ENCODE measurements at places on chromosomes 2 and 18.

- H3K4me1 ChIP-seq = no peaks in the 10 kb centered on the region
- no peak overlapping the region for H3K4me3 ChIP-seq
- no peaks in the 10 kb centered on the region for H3K36me3 ChIP-seq
- no peak overlapping the region for H3K27ac ChIP-seq
- H3K27me3 ChIP-seq = peaks cover 7% of the 10 kb centered on the region
- ATAC-seq = no peak
Observed at GRCh38 chr2:236639461-236640235, 70.0 kb downstream of the ACKR3 start.

DNA sequence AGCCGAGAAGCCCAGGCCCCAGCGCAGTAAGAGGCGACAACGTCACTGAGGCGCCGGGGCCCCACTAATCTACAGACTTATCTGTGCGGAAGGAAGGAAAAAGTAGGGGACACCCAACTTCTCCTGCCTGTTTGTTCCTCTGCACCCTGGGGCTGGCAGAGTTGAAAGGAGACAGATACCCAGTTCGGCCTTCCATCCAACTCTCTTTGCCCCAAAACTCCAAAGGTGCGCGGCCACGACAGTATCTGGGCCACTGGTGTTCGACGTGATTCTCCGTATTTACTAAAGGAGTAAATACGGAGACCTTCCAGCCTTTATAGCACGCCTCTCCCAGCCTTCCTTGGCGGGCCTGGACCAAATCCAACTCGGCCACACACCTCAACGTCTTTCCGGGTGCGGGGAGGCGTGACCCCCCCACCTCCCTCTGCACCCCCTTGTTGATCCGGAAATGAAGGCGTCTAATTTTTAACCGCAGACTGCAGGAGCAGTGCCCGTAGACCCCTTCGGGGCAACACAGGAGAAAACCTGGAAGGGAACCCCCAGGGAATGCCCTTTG is 1.6 kb downstream of the SMAD7 start:
- H3K27me3 ChIP-seq = no peaks in the 10 kb centered on the region
- peak overlapping the region; percentile 92 for H3K27ac ChIP-seq
- peak; percentile 5 for ATAC-seq
- peaks cover 30% of the 10 kb centered on the region for H3K4me1 ChIP-seq
- H3K4me3 ChIP-seq = peak overlapping the region; percentile 99

GRCh38 chr2:198045227-198045626 is 240.8 kb downstream of the PLCL1 start:
- H3K27me3 ChIP-seq = no peaks in the 10 kb centered on the region
- no peak overlapping the region for H3K27ac ChIP-seq
- peaks cover 3% of the 10 kb centered on the region for H3K4me1 ChIP-seq
- H3K4me3 ChIP-seq = peak overlapping the region; percentile 50
- no peak for ATAC-seq
- no peaks in the 10 kb centered on the region for H3K36me3 ChIP-seq

GRCh38 chr2:173696274-173696673 is 268.9 kb downstream of the SP3 start:
- no peaks in the 10 kb centered on the region for H3K27me3 ChIP-seq
- H3K4me3 ChIP-seq = no peak overlapping the region
- no peaks in the 10 kb centered on the region for H3K36me3 ChIP-seq

DNA sequence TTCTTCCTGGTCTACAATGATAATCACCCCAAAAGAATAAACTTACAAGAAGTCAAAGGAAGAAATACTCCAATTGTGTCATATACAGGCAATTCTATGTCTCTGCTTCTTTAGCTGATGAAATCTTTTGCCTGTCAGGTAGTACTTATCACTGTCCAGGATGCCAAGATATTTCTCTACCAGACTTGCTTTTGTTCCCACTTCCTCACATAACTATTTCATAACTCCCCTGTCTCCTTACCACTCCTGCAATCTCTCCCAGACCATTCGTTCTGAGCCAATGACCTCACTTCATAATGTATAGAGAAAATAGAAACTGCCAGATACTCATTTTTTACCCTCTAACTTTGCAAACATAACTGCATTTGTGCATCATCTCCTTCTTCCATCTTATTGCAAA is 39.1 kb downstream of the HNMT start:
- H3K27ac ChIP-seq = no peak overlapping the region
- peaks cover 3% of the 10 kb centered on the region for H3K27me3 ChIP-seq
- no peaks in the 10 kb centered on the region for H3K4me1 ChIP-seq
- no peaks in the 10 kb centered on the region for H3K36me3 ChIP-seq

GRCh38 chr2:237858294-237859081 is 935 bp upstream of the RAMP1 start:
- no peaks in the 10 kb centered on the region for H3K36me3 ChIP-seq
- H3K4me3 ChIP-seq = peak overlapping the region; percentile 65
- no peak overlapping the region for H3K27ac ChIP-seq
- H3K27me3 ChIP-seq = peaks cover 21% of the 10 kb centered on the region

DNA sequence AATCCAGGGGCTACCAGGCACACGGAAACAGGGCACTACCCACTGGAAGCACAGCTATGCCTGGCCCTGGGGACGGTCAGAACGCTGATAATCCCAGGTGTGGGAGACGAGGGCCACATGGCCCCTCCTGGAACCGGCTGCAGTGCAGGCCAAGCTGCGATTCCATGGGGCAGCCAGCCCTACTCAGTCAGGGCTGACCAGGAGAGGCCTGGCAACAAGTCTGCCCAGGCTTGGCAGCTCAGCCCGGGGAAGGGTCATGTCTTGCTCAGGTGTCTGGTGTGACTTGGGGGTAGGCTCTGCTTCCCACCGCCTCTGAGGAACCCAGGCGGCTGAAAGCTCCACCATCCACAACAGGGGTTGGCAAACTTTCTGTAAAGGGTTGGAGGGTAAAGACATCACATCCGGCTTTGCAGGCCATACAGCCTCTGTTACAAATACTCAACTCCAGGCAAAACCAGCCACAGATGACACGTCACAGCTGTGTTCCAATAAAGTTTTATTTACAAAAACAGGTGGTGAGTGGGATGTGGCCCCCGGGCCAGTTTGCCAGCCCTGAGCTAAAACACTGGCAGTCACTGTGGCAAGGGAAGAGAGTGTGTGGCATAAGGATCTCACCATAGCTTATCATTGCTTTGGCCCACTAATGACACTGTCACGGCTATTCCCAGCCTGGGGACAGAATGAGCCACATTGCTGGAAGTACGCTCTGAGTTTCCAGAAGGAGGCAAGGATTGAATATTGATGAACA is 85.2 kb downstream of the NDUFA10 start:
- H3K36me3 ChIP-seq = no peaks in the 10 kb centered on the region
- H3K27me3 ChIP-seq = no peaks in the 10 kb centered on the region
- no peak for ATAC-seq
- peak overlapping the region; percentile 62 for H3K27ac ChIP-seq

- peaks cover 32% of the 10 kb centered on the region for H3K4me1 ChIP-seq
- H3K36me3 ChIP-seq = peaks cover 14% of the 10 kb centered on the region
- H3K4me3 ChIP-seq = peak overlapping the region; percentile 61
Observed at GRCh38 chr2:223930103-223930976, 14.8 kb downstream of the WDFY1 start.

GRCh38 chr2:203346612-203347011 is 18.4 kb downstream of the ABI2 start:
- no peak overlapping the region for H3K27ac ChIP-seq
- ATAC-seq = no peak
- H3K36me3 ChIP-seq = peaks cover 10% of the 10 kb centered on the region
- H3K4me1 ChIP-seq = peaks cover 6% of the 10 kb centered on the region
- no peak overlapping the region for H3K4me3 ChIP-seq

GRCh38 chr18:35474884-35475283 is 22.9 kb downstream of the INO80C start:
- ATAC-seq = no peak
- no peaks in the 10 kb centered on the region for H3K27me3 ChIP-seq
- H3K27ac ChIP-seq = no peak overlapping the region
- peaks cover 7% of the 10 kb centered on the region for H3K4me1 ChIP-seq

DNA sequence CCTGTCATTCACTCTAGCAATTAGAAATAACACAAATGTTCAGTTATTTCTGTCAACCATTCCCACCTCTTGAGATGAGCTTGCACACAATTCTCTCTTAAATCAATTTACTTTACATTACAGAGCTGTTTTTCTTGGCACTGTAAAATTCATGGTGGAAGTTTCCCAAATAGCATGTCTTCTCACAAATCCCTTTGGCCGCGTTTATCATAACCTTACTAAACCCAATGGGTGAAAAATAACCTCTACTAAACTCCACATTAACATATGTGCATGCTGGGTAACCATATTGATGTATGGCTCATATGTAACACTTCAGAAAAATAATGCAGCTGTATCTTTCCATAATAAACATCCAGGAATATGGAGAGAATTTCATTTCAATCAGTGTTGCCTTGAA is 75.5 kb upstream of the SULT1C3 start:
- peaks cover 12% of the 10 kb centered on the region for H3K27me3 ChIP-seq
- ATAC-seq = no peak
- H3K4me1 ChIP-seq = no peaks in the 10 kb centered on the region
- no peak overlapping the region for H3K27ac ChIP-seq
- no peak overlapping the region for H3K4me3 ChIP-seq
- no peaks in the 10 kb centered on the region for H3K36me3 ChIP-seq

- no peaks in the 10 kb centered on the region for H3K4me1 ChIP-seq
- no peaks in the 10 kb centered on the region for H3K36me3 ChIP-seq
- no peak for ATAC-seq
Observed at GRCh38 chr18:3405713-3406112, 44.3 kb upstream of the TGIF1 start.

DNA sequence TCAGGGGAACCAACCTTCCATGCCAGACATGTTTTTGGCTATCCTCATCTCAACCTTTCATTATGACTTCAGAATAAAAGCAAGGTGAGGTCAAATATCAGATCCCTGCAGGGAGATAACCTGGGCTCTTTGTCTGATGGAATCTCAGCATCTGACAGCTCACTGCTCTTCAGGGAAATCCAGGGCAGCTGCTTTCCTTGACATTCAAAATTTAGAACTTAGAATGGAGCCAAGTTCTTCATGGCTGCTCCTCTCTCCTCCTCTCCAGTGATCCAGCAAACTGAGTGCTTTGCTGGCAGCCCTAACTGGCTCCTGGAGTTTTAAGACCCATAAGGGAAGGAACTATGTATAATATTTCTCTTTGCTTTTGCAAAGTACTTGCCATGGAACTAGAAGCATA is 716.3 kb downstream of the TSN start:
- ATAC-seq = no peak
- no peaks in the 10 kb centered on the region for H3K4me1 ChIP-seq
- H3K27me3 ChIP-seq = no peaks in the 10 kb centered on the region
- no peaks in the 10 kb centered on the region for H3K36me3 ChIP-seq
- H3K4me3 ChIP-seq = no peak overlapping the region

GRCh38 chr2:2788076-2788475 is 457.0 kb upstream of the MYT1L start:
- no peak overlapping the region for H3K4me3 ChIP-seq
- no peaks in the 10 kb centered on the region for H3K36me3 ChIP-seq
- peaks cover 16% of the 10 kb centered on the region for H3K27me3 ChIP-seq
- no peak overlapping the region for H3K27ac ChIP-seq

DNA sequence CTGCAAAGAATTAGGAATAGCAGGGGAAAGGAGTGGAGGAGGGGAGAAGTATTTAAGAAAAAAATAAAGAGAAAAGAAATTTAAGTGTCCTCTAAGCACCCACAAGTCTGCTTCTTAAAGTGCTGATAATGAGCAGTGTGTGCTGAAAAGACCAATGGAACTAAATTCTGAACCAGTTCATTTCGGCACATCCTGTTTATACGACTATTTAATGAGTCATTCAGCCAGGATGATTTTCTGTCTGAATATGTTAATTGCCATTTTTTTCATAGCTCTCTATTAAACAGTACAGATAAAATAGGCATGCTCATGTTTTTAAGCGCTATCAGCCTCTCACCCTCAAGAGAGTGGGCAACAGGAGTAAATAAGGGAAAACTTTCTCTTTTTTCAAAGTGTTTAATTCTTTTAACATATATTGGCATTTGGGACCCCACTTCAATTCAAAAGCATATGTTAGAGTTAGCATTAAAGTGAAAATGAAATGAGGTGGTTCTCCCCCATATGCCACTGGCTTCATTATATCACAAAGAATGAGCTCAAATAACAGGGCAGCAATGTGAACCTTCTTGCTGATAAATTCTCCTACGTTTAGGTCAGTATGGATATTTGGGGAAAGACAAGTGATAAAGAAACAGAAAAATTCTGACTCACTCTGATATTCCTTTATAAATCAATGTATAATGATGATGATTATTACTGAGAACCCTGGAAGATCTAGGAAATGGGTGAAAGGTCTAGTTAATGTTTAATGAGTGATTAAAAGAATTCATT is 87.5 kb downstream of the TCF4 start:
- H3K4me1 ChIP-seq = no peaks in the 10 kb centered on the region
- no peak overlapping the region for H3K27ac ChIP-seq
- ATAC-seq = no peak
- H3K4me3 ChIP-seq = no peak overlapping the region

- H3K27me3 ChIP-seq = peaks cover 7% of the 10 kb centered on the region
- no peaks in the 10 kb centered on the region for H3K36me3 ChIP-seq
- ATAC-seq = no peak
- no peak overlapping the region for H3K27ac ChIP-seq
Observed at GRCh38 chr18:10318691-10318970, 135.8 kb upstream of the APCDD1 start.

DNA sequence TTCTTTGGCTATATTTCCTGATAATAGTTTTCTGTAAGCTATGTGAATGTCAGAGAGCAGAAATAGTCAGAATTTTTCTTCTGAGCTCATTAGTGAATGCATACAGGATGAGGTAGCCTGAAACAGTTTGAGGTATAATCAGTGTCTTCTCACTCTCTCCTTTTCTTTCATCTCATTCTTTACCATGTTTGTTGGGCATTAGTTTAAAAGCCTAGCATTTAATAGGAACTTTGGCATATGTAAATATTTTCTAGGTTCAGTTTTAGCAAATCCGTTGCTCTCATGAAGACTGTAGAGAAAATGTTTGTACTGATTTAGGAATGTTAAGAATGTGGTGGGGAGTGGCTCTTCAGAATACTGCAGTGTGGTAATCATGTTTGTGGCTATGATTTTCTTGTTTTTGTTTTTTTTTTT is 119.4 kb downstream of the PARD3B start:
- no peak overlapping the region for H3K27ac ChIP-seq
- ATAC-seq = no peak
- no peaks in the 10 kb centered on the region for H3K4me1 ChIP-seq
- no peaks in the 10 kb centered on the region for H3K36me3 ChIP-seq
- no peaks in the 10 kb centered on the region for H3K27me3 ChIP-seq
- H3K4me3 ChIP-seq = no peak overlapping the region

DNA sequence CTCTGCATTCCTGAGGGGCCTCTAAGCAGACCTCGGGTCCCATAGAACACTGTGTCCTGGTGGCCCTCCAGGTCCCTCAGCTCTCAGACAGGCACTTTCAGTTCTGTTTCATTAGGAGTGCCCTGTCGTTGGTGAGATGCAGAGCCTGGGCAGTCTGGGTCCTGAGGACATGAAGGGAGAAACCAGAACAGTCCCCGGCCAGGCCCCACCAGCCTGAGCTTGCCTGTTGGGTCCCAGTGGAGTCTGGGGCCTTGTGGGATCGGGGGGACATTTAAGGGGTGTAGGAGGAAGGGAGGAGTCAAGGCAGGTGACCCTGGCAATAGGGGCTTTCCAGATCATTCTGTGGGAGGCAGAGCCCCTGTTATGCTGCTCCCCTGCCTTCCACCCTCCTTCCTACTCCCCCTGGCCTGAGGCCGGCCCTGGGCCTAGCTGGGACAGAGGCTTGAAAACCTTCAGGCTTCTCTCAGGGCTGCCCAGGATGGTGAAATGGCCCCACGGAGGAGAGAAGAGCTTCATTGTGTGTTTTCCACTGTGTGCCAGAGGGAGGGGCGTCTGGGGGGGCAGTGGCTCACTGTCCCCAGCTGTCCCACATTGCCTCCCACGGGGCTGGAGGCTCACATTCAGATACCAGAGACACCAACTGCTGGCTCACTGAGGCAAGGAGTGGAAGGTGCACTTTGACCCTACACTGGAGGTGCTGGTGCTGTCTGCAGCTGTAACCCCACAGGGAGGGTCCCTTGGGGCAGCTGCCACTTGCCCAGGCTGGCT is 26.6 kb upstream of the CATIP start:
- no peaks in the 10 kb centered on the region for H3K27me3 ChIP-seq
- H3K36me3 ChIP-seq = no peaks in the 10 kb centered on the region
- H3K27ac ChIP-seq = peak overlapping the region; percentile 5
